ENCODE measurements at places on chromosomes 1 and 21. TPM values are rescaled to one million over a fixed set of nuclear protein-coding genes. Genes with fewer than 3 reads are reported as not detected.

The PDPN gene
- total RNA-seq = 7.3 TPM

The VWA5B1 gene
- not detected for total RNA-seq

The CD5L gene
- total RNA-seq = not detected

The MOB3C gene
- 8.0 TPM for total RNA-seq

The PYHIN1 gene
- total RNA-seq = not detected

The GNB1 gene
- total RNA-seq = 169 TPM

The TCHH gene
- not detected for total RNA-seq

The FAM151A gene
- total RNA-seq = not detected

The DPT gene
- not detected for total RNA-seq

The LUZP1 gene
- total RNA-seq = 20.9 TPM

The MIGA1 gene
- total RNA-seq = 5.5 TPM

The PSMA5 gene
- total RNA-seq = 35.8 TPM

The SPRR2F gene
- not detected for total RNA-seq

The PMF1 gene
- 77.5 TPM for total RNA-seq

The KIF2C gene
- total RNA-seq = 3.9 TPM

The NFIA gene
- total RNA-seq = 6.7 TPM

The HPDL gene
- total RNA-seq = 8.3 TPM

The TRAPPC10 gene
- total RNA-seq = 22.0 TPM

The OR2AK2 gene
- total RNA-seq = not detected

The METTL18 gene
- 1.0 TPM for total RNA-seq

The GPR37L1 gene
- total RNA-seq = not detected

The MFSD2A gene
- 9.0 TPM for total RNA-seq

The KMO gene
- total RNA-seq = 0.33 TPM

The SRGAP2B gene
- total RNA-seq = 9.5 TPM

The ST6GALNAC5 gene
- total RNA-seq = 5.6 TPM

The TTLL7 gene
- 1.8 TPM for total RNA-seq

The OR10Z1 gene
- total RNA-seq = not detected

The CELA3B gene
- not detected for total RNA-seq

The RHD gene
- not detected for total RNA-seq

The LRRC39 gene
- total RNA-seq = not detected

The WDR64 gene
- not detected for total RNA-seq

The ALPL gene
- total RNA-seq = 7.2 TPM

The COL16A1 gene
- total RNA-seq = 68.8 TPM

The AGPAT3 gene
- total RNA-seq = 55.6 TPM

The MROH7 gene
- total RNA-seq = 0.13 TPM

The IKBKE gene
- total RNA-seq = 19.9 TPM

The LCE1D gene
- not detected for total RNA-seq

The S1PR1 gene
- 18.3 TPM for total RNA-seq

The OR1C1 gene
- total RNA-seq = not detected

The LDLRAD2 gene
- under 0.01 TPM for total RNA-seq

The ACADM gene
- 24.3 TPM for total RNA-seq

The TRAF5 gene
- 6.5 TPM for total RNA-seq

The KRTAP10-10 gene
- total RNA-seq = not detected

The MYOG gene
- total RNA-seq = not detected

The ECM1 gene
- 20.5 TPM for total RNA-seq

The SYPL2 gene
- not detected for total RNA-seq

The FRRS1 gene
- total RNA-seq = 2.3 TPM

The TDRD5 gene
- not detected for total RNA-seq

The LRRC71 gene
- not detected for total RNA-seq

The MAN1C1 gene
- 1.6 TPM for total RNA-seq

The CYP4B1 gene
- not detected for total RNA-seq

The C4BPA gene
- total RNA-seq = not detected

The IPO13 gene
- total RNA-seq = 29.8 TPM

The MCOLN2 gene
- 0.49 TPM for total RNA-seq

The RNF220 gene
- total RNA-seq = 105 TPM
